ENCODE measurements at places on chromosomes 1 and 21. TPM values are rescaled to one million over a fixed set of nuclear protein-coding genes. Genes with fewer than 3 reads are reported as not detected.

S100A11 gene
- total RNA-seq = 522 TPM

DNA sequence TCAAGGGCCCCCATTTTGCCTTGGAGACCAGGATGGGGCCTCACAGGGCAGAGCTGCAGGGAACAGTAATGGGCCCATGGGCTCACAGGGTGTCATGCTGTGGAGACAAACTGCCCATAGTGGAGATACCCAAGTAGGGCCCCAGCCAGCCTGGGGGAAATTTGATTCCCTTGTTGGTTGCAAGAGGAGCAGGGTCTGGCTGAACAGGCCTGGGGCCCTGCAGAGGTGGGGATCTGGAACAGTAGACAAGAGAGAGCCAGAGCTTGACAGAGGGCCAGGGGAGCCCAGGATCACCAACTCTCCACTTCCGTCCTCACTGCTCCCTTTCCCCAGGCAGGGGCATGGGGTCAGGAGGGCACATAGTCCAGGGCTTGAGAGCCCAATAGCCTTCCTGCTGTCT, 8.7 kb downstream of the S100B start:
- no peak for DNase-seq

DNA sequence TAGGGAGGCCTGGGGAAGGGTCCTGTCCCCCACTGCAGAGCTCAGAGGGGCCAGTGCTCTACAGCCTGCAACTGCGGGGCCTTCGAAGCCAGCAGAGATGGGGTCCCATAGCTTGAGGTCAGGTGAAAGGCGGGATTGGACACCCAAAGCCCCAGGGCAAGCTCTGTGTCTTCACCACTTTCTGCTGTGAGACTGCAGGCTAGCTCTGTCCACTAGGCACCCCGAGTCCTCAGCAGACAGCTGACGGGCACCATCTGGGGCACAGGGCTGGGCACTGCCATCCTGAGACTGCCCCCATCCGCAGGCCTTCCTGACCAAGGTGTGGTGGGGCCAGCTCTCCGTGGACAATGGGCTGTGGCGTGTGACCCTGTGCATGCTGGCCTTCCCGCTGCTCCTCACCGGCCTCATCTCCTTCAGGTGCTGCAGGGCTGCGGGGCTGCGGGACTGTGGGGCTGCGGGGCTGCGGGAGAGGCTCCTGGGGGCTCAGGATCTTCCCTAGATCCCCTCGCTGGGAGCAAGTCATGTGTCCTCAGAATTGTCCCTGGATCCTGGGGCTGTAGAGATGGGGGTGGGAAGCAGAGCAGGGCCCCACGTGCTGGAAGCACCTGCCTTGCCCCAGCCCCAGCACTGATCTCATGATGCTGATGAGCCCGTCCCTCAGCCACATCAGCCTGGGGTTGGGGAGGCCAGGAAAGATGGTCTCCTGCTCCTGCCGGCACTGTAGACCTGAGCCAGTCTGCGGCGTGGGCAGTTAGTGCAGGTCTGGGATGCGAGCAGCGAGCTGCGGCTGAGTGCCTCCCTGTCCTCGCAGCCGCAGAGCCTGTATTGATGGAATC, 46.8 kb downstream of the TRPM2 start:
- DNase-seq = peak; percentile 59

GRCh38 chr1:53011175-53011574, 50.8 kb upstream of the PODN start:
- DNase-seq = no peak

DNA sequence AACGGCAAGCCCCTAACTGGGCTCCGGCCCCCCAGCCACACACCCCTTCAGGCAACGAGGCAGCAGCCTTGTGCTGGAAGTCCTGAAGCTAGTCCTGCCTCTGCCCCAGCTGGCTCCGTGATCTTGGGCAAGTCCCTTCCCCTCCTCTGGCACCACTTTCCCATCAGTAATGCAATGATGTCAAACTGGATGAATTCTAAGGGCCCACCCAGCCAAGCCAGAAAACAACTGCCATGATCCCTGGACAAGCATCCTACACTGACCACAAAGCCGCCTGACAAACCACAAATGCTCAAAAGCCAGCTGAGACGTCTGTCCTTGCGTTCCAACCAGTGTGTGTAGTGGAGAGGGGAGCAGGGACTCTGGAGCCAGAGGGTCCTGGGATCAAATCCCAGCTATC, 26.8 kb downstream of the IFFO2 start:
- DNase-seq = no peak

CLCA4 gene
- not detected for total RNA-seq

- DNase-seq = no peak
Observed at GRCh38 chr1:3247521-3248121, 178.6 kb downstream of the PRDM16 start.

- DNase-seq = no peak
Observed at GRCh38 chr1:167515461-167515860, 2.9 kb downstream of the CD247 start.

TEKT2 gene
- 0.35 TPM for total RNA-seq

OR10Z1 gene
- total RNA-seq = not detected

SPRR2A gene
- total RNA-seq = not detected

DNA sequence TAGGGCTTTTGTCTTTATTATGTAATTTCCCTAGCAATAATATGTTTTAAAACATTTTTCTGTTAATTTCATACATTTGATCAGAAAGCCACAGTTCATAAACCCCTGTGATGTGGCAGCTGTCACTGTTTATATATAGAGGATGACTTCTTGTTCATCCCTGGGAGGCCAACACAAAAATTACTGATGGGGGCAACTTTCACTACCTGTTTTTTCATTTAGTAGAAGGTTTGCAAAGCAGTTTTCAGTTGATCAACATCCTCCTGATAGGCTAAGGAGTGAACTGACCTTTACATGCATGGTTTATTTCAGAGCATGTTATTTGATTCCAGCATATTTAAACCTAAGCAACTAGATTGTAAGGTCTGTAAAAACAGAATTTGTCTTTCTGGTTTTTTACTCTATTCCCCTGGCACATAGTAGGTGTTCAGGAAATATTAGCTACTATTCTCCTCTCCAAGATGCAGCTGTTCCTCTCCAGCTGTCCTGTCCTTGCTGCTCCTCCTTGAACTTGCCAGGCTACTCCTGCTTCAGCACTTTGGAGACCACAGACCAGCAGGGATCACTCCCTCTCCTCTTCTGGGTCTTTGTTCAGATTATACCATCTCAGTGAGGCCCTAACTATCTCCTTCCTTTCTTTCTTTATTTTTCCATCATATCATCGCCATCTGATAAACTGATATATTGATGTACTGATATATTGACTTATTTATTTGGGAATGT, 54.7 kb downstream of the ROR1 start:
- DNase-seq = no peak

- no peak for DNase-seq
Observed at GRCh38 chr1:230573658-230574057, 68.6 kb upstream of the COG2 start.

DNA sequence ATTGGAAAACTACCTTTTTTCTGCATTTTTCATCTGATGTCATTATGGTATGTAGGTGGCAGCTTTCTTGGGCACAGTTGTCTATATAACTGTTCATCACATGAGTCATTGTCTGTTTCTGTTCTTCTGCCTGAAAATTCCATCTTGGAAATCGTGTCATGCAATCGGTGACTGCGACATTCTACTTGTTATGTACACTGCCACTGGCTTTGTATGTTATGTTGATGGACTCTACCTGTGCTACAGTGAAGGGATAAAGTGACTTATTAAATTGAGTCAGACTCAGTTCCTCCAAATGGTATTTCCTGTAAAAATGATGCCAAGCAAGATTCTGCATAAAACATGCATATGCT, 8.6 kb downstream of the SMAP2 start:
- DNase-seq = no peak

GRHL3 gene
- 0.55 TPM for total RNA-seq

ZNF496 gene
- 28.0 TPM for total RNA-seq

GRCh38 chr1:31013187-31013864, 52.2 kb downstream of the PUM1 start:
- no peak for DNase-seq

DNA sequence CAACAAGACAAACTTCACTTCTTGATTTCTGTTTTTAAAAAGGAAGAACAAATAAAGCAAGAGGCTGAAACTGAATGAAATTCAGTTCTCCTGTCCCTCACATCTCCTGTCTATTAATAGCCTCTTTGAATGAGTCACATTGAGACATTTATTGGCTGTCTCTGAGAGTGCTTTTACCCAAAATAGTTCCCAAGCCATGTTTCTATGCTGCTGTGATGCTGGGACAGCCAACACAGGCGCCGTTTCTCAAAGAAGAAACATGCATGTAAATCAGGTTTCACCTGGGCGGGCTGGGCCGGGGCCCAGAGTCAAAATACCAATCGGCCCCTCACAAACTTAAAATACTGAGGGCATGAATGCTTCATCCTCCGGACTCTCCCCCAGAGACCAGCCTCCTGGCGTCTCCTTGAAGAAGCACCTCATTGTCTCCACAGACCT, 105.2 kb downstream of the EDEM3 start:
- no peak for DNase-seq

GRCh38 chr21:41879190-41879998, at the start of gene PRDM15:
TSS of gene PRDM15 (minus strand) at chr21:41879344. CDS start at chr21:41860363, 18,981 bp downstream.
- peak; percentile 92 for DNase-seq

KIF17 gene
- 4.6 TPM for total RNA-seq

ABCA4 gene
- 1.4 TPM for total RNA-seq

DNA sequence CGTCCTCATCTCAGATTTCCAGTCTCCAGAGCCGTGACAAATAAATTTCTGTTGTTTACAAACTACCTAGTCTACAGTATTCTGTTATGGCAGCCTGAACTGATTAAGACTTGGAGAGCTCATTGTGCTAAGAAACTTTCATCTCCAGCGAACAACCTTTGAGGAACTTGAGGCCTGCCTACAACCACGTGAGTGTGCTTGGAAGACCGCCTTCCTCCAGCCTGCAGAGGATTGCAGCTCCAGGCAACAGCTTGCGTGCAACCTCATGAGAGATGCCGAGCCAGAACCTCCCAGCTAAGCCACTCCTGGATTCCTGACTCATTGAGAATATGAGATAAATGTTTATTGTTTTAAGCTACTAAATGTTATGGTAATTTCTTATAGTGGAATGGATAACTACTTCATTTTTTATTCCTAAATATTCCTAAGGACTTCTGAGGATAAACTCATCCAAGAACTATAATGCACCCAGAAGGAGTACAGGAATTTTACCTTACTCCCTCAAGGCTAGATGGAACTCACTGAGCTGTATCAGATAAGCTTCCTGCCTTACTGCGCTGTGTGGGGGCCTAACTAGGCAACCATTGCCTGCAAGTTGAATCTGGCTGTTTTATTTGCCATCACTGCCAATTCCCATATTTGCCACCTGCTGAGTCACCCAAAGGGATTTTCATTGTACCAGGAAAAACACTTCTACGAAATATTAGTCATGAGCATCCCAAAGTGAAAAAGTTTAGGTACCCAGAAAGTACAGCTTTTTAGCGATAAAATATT, 17.6 kb downstream of the FAM177B start:
- peak; percentile 70 for DNase-seq

MATN1 gene
- total RNA-seq = not detected

GRCh38 chr1:65457868-65458267, 37.4 kb downstream of the LEPR start:
- DNase-seq = no peak

DNA sequence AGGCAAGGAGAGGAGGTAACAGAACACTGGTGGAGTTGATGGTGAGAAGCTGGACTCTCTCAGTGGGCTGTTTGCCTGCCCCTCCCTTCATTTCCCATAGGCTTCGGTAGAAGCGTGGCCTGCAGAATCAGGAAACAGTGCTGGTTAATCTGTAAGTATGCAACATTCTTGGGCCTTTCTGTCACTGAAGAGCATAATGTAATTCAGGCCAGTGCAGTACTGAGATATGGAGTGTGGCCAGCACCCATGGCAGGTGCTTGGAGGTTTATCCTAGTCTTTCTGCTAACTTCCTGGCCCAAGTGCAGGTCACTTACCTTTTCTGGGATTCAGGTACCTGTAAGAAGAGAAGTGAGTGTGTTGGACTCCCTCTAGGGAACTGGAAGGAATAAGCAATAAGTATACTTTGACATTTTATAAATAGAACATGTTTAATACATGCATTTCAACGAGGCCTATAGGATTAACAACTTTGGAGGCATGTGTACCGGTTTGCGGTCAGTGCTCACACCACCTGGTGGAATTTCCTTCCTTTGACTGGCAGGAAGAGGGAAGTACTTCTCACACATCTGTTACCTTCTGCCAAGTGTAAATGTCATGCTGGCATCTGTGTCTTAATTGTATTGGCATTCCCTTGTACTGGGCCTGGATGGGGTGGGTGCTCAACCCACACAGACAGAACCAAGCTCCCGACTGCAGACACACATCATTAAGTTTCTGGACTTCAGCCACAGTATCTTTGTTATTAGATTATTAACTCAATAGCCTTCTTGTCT, 105.5 kb downstream of the KIF26B start:
- no peak for DNase-seq

OR2T6 gene
- not detected for total RNA-seq

GRCh38 chr1:39928809-39929587, 25.9 kb upstream of the MFSD2A start:
- no peak for DNase-seq

LCE1D gene
- total RNA-seq = not detected

Measured in upper lobe of right lung (tissue), 1 donor.